Inflammatory macrophage treated with lipopolysaccharide for 4 hours (primary cell): ENCODE measurements at places on chromosomes 3 and 15.
A peak's percentile ranks its signal among the peaks of the same experiment; 100 is the strongest.

GRCh38 chr3:193974671-193975535 is 161.0 kb upstream of the HES1 start:
- DNase-seq: no peak

- DNase-seq: peak; percentile 40
Observed at GRCh38 chr15:83064859-83065258, 2.2 kb downstream of the BTBD1 start.

- DNase-seq: no peak
Observed at GRCh38 chr15:63971904-63972303, 74.4 kb downstream of the DAPK2 start.

DNA sequence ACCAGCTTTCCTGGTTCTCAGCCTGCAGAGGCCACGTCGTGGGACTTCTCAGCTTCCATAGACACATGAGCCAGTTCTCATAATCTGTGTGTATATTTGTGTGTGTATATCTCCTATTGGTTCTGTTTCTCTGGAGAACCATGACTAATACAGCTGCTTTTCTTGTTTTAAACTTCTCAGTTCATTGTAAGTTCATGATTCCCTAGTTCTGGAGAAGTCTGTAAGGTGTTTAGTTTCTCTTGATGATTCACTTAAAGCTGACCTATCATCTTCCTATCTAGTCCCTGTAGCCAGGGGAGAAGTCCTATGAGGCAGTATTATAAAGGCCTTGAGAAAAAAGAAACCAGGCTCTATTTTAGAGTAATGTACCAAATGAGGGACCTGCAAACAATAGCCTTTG is 147.7 kb downstream of the RYR3 start:
- no peak for DNase-seq

DNA sequence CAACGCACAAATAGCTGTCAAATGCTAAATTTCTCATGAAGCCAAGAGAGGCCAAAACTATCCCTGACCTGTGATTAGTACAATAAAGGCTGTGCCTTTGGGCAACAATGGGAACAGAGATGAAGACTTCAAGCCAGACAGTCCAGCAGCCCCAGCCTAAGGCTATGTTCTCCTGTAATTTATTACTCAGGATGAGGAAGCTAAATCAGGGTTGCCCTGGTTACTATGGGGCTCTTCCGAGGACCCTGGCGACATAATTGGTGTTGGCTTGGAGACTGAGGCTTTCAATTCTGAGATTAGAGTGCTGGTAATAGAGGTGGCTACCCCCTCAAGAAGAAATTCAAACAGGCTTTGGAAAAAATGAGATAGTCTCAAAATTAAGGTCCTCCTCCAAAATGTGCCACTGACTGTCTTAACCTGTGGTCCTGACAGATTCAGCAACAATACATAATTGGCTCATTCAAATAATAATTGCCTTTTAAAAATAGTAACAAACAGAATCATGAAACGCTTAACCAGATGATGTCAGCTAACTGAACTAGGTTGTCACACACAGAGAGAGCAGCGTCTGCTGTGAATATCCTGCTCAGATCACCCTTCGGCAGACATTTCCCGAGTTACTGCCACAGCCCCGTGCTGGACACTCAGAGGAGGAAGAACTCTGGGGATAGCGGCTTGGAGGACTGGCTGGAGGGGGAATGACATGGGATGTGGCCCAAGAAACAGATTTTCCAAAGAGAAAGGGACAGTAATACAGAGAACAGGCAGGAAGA is 43.0 kb downstream of the NSMCE3 start:
- DNase-seq: no peak

DNA sequence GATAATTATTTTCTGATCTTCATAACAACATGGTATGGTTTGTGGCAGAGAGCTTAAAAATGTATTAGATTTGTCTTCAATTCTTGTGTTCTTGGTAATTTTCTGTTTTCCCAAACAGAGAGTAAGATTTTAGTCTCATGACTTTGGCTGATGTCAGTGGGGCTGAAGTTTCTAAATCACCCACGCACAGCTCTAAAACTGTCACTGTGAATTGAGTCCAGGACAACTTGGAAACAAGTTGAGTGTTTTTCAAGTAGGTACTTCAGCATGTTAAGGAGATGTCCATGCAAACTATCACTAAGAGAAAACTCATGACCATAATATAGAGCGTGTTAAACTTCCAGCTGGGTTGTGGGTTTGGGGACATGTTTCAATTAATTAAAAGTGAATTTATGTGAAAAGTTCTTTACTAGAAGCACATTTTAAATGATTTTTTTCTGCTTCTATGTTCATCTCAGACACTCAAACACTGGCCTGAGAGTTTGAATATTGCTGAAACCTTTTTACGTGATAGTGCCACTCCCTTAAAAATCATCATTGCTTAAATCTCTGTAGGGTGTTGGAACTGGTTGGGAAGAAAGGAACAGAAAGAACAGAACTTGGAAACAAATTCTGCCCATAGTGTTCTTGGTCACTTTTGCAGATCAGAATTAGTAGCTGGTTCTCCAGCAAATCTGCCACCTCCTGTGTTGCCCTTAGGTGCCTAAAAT is 89.8 kb downstream of the KLHL25 start:
- peak; percentile 88 for DNase-seq

DNA sequence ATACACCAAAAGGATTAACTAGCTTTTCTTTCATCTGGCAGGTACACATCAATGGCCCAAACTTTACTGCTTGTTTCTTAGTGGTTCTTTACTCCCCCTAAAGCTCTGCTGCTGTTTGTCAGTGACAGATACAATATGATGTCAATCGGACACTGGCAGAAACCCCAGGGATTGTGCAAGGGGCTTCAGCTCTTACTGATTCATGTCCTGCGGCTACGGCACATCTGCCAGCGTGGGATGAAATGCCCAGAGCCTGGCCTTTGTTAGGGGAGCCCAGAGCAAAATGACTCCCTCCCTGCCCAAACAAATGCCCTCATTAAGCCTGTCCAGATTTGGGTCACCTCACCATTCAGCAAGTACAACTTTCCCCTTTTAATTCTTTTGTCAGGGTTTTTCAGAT is 28.3 kb downstream of the SRP14 start:
- DNase-seq: peak; percentile 69

GRCh38 chr3:100426067-100426682 is 24.8 kb downstream of the LNP1 start:
- no peak for DNase-seq

DNA sequence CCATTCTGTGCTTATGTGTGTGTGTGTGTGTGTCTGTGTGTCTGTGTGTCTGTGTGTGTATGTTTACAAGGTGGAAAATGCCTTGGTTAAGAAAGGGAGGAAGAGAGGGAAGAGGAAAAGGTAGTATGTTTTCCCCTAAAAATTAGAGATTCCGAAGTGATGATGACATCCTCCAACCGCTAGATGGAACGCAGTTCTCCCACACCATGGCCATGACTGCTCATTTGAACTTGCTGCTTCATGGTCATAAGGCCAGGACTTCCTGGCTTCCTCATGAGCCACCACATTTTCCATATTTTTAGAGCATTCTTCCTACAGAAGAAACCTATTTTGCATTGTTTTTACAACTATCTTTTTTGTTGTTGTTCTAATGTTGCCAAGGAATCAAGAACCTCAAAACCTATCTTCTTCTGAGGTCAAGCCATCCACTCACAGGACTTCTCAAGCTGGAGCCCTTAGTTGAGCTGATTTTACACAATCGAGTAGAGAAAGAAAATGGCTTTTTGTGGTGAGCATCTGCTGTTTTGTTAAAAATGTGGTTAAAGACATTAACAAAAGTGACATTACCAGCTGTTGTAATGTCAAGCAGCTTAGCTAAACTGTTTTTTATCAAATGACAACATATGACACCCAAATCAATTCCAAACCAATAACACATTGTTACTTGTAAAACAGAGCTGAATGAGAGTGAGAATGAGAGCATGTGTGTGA is 1091.0 kb downstream of the FHIT start:
- DNase-seq: no peak

DNA sequence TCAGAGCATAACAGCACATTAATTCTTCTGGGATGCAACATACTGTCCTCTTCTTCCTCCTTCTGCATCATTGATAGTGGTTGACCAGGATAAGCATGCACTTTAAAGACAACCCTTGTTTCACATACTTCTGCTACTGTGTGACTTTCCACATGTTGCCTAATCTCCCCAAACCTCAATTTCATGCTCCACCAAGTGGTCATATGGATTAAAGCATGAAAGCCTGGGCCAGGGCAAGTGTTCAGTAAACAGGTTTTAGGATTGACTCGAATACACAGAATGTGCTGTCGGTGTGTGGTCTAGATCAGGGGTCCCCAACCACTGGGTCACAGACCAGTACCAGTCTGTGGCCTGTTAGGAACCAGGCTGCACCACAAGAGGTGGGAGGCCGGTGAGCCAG is 22.5 kb upstream of the BFSP2 start:
- peak; percentile 36 for DNase-seq

DNA sequence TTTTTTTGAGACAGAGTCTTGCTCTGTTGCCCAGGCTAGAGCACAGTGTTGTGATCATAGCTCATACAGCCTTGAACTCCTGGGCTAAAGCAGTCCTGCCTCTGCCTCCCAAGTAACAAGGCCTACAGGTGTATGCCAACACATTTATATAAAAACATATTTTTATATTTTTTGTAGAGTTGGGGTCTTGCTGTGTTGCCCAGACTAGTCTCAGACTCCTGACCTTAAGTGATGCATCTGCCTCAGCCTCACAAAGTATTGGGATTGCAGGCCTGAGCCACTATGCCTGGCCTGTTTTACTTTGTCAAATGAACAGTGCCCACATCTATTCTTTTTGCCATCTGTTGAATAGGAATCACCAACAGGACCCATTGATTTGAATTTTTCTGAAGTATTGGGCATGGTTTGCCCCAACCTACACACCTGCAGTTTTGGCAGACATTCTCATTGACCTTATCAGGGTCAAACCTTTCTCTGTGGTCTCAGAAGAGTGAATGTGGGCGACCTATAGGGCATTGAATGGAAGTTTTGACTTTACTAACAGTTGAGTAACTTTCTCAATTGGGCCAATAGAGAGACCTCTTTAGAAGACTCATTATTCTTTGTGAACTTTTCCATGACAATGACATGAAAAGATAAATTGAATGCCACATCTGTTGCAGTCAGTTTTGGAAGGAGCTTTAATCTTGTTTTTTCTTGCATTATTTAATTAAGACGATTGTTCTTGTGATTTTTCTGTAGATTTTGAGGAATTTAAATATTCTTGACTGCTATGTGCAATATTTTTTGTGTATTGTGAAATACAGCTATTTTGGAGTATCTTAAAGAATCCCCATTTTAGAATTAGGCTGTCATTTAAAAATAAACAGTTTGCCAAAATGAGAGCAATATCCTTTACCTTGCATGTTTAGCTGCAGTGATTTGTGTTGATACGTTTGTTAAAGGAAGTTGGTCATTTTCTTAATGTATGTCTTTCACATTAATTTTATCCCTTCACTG is 2.7 kb downstream of the IREB2 start:
- no peak for DNase-seq

DNA sequence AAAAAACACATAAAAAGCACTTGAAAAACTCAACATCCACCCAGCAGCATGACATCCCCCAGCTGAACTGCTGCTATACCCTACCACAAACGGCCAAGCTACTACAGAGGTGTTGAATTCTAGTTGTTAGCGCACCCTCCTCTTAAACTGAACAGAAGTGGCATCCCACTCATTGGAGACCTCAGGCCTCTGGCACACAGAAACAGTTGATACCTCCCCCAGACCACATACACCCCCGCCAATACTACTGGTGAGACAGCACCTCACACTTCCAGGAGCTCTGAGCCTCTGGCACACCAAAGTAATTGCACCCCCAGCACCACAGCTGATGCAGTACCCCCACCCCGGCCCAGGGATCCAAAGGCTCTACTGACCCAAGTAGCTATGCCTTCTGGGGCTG is 190.2 kb downstream of the SCAPER start:
- no peak for DNase-seq

DNA sequence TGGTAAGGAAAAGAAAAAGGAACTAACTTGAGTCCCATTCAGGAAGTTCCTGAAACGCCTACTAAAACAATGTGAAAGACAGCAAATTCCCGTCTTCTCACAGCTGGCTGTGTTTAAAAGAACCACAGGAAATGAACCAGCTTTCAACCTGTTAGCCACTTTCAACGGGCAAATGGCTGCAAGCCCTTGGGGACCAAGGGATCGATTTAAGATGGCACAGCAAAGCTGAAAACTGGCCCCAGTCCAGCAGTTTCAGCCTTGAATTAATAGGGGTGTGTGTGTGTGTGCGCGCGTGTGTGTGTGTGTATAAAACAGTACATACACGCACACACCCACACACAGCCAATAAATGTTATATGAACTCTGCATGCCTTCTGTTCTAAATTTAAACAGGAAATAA is 168.7 kb upstream of the TMCO5A start:
- peak; percentile 53 for DNase-seq

DNA sequence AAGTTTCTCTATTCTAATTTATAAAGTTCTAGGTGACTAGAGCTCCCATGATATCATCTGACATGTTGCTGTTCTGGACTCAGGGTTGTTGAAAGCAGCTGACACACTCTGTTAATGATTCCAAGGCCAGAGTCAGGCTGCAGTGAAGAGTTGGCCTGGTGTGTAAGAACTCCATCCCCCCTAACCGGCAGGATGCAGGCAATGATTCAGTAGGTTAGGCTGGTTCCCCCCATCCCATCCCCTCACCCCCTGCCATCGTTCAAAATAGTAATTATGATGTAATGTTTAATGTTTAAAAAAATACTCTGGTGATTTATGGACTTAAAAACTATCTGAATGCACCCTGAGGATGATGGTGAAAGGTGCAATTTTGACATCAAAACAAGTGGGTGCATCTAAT is 4.6 kb upstream of the TRIM71 start:
- DNase-seq: no peak

DNA sequence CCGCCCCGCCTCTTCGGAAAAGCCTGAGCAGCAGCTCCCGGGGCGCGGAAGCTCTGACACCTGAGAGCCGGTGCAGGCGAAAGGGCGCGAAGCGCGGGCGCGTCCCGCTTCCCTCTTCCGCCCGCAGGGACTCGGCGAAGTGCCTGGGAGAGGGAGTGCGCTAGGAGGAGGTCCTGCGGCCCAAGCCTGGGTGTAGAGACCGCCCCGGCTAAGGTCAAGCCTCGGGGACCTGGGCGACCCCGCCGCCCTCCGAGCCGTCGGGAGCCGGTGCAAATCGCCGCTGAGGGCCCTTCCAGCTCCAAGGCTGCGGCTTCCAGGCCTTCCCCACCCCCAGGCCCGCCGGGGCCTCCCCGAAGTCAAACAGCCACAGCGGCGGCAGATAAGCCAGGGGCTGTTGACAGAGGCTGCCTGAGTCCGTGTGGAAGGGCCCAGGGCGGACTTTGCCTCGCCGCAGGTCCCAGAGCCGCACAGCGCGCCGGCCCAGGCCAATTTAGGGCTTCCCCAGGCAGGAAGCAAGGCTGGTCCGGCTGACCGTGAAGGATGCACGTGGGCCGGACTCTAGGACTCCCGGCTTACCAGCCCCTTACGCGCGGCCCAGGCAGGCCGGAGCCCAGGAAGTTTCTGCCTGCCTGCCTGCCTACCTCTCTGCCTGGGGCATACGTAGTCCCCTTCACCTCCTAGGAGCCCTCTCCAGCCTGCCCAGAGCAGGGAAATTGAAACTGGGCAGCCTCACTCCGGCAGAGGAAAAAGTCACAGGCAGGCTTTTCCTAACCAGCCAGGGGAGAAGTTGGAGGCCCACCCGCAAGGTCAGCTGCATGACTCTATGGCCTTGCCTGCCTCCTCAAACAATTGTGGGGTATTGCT is 2.3 kb downstream of the ITPKA start:
- no peak for DNase-seq
